ENCODE measurements at places on chromosomes 16 and 17.

- DNase-seq, result no peak
Observed at GRCh38 chr16:46962629-46963028, 10.8 kb downstream of the DNAJA2 start.

GRCh38 chr17:57187391-57187790 lies 68.9 kb upstream of the MSI2 start:
- no peak for DNase-seq

GRCh38 chr17:57264776-57265175 lies 8.5 kb downstream of the MSI2 start:
- no peak for DNase-seq

GRCh38 chr16:71297341-71297634 lies 8.1 kb upstream of the CMTR2 start:
- DNase-seq, result no peak

DNA sequence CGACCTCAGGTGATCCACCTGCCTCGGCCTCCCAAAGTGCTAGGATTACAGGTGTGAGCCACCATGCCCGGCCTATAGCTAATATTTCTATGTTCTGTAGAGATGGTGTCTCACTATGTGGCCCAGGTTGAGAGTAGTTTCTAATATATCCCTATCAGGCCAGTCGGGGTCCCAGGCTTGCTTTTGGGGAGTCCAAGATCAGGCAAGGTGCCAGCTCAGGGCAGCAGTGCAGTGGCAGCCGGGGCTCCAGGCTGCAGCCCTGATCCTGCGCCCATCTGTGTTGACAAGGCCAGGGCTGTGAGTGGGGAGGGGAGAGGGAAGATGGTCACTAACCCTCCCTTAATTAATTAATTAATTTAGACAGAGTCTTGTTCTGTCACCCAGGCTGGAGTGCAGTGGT lies 77.6 kb upstream of the CDC42EP4 start:
- no peak for DNase-seq

- DNase-seq, result no peak
Observed at GRCh38 chr17:45013021-45013997, 38.1 kb downstream of the DCAKD start.

- DNase-seq, result no peak
Observed at GRCh38 chr17:64128787-64129514, 993 bp downstream of the ERN1 start.

DNA sequence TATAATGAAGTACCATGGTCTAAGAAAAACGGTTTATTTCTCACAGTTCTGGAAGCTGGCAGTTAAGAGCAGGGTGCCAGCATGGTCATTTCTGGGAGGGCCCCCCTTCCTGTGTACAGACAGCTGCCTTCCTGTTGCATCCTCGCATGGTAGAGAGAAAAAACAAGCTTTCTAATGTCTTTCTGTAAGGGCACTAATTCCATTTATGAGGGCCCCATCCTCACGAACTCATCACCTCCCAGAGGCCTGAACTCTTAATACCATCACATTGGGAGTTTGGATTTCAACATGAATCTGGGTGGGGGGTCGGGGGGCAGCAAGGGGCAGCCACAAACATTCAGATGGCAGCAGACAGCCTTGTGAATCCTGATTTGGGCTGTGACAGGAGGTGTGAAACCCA lies 149.7 kb downstream of the CCDC182 start:
- no peak for DNase-seq

DNA sequence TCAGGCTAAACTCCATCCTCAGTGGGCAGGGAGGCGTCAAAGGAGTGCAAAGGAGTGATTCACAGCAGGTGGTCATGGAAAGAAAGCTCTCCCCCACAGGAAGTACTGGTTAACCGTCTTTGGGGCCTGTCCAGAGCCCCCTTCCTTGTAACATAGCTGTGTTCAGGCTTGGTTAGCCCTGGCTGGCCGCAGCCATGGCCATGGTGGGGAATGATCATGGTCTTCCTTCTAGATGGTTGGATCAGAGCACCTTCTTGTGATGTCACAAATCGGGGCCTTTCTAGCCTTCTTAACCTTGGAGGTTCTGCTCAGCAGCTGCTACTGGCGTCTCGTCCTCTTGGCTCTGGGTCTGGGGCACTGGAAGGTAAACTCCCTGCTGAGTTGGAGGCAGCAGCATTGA lies 15.8 kb downstream of the NKD1 start:
- DNase-seq, result no peak

DNA sequence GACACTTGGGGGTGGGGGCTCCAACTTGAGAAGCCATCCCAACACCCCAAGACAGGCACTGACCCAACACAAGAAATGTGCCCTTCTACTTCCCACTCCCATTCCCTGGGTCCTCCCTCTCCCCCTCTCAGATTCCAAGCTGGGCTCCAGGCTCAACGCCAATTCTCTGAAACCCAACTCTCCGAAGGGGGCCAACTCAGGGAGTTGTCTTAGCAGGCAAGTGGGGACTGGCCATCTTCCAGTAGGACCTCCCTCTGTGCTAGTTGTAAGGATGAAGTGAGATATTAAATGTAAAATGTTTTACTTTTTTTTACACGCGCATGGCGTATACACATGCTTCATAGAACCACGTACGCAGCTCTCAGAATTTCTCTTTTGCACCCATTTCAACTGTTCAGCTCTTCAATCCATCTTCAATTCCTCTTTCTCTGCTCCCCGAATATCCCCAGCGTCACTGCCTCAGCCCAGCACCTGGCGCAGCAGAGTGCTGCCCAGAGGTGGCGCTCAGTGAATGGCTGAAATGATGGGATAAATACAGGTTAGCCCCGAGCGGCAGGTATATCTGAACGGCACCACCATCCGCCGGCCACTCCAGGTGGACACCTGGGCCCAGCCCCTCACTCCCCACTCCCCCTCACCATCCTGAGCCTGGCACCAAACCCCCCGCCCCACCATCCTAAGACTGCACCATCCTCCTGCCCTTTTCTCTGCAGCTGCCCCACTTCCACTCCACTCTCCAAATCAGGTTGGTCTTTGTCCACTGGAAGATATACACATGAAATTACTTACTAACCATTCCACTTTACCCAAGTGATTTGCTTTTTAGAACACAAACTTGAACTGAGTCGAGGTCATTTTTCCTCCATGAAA lies 43.9 kb upstream of the TNRC6C start:
- DNase-seq, result no peak

DNA sequence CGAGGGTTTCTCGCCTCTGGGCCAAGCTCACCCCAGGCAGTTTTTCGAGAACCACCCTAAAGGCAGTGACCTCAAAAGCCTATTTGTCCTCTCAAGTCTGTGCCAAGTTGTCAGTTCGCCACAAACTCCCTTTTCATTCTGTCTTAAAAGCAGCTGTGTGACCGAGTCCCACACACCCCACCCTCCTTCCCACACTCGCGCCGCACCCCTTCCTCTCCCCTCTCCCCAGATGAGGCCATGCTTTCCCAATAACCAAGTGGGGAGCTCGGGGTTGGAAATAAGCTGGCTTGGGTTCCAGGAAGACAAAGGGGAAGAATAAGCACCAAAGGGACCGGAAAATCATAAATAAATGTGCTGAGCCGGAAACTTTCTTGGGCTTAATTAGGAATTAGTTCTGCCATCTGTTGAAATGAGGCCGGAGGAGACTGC lies 36.7 kb downstream of the GRIN2C start:
- no peak for DNase-seq

DNA sequence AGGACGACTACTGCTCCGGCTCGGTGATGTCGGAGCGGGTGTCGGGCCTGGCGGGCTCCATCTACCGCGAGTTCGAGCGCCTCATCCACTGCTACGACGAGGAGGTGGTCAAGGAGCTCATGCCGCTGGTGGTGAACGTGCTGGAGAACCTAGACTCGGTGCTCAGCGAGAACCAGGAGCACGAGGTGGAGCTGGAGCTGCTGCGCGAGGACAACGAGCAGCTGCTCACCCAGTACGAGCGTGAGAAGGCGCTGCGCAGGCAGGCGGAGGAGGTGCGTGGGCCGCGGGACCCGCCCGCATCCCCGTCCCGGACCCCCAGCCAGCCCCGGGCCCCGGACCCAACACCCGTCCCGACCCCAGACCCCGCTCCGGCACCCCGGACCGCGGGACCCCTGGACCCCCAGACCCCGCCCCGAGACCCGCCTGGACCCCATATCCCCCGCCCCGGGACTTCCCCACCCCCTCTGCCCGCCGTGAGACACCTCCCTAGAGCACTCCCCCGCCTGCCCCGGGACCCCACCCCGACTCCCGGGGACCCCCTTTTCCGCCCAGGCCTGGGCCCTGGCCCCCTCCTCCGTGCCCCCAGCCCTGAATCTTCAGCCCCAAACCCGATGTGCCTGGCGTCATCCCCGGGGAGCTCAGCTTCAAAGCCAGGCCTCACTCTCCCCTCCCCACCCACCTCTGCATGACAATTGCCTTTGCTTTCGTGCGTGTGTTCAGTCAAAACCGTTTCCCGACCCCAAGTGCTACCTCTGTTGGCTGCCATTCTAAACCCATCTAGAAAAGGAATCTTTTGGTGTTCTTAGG lies 594 bp downstream of the MAPK8IP3 start:
- DNase-seq, result no peak

DNA sequence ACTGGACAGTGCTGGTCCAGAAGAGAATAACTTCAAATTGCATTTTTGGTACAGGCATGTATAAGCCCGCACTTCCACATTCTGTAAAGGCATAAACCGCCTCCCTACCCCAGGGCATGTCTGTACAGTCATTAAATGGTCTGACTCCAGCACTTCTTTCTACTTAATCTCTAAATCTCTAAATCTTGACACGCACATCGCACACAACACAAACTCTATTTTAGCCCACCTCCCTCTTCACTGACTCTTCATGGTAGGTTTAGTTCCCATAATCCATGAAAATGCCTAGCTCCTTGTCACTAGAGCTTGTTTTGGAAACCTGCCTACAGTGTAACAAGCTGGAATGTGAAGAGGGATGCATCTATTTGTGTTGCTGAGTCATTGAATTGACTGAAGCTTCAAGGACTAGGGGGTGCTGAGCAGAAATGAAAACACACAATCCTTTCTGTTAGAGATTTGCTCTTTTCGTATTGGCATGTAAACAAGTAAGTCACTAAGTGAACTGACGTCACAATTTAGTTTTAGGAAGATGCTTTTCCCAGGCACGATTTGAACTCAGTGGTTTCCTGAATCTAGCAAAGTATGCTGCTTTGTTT lies 1.6 kb upstream of the DUSP14 start:
- DNase-seq, result no peak

GRCh38 chr17:50691550-50692447 lies 15.9 kb downstream of the ANKRD40 start:
- peak; percentile 6 for DNase-seq

DNA sequence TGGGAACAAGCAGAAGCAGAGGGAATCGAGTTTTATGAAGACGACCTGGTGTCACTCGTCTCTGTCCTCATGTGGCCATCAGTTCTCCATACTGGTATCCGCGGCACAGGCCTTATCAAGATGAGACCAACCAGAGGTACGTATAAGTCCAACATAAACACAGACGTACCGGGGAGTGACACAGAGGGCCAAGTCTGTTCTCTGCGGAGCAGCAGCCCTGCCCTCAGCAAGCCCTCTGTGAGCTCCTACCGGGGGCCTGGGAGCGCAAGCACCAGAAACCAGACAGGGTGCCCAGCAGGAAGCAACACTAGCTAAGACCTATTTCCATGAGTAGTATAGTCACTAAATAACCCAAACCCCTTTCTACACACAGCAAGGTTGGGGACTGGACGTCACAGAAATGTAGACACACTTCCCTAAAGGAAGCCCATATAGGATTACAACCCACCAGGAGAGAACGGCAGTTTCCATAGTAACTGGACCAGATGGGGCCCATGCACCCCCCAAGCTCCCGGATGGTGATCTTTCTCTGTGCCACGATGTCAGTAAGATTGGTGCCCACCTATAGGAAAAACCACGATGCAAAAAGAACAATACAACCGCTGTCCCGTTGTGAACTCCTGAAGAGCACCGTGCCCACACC lies 911 bp downstream of the ARL16 start:
- no peak for DNase-seq

DNA sequence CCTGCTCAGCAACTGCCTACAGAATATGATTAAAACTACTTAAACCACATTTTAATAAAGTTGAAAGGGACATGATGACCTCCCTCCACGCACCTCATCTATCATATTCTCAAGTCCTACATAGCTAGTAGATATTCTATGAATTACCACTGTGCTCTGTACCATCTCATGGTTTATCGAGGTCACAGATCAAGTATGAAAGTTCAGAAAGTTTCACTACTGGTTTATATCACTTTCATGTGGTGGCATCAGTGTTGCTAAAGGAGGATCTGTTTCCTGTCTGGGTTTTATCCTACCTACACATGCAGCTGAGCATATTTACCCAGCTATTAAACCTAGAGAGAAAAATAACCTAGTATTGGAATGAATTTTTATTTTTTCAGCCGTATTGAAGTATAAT lies 214.9 kb upstream of the MON1B start:
- no peak for DNase-seq

DNA sequence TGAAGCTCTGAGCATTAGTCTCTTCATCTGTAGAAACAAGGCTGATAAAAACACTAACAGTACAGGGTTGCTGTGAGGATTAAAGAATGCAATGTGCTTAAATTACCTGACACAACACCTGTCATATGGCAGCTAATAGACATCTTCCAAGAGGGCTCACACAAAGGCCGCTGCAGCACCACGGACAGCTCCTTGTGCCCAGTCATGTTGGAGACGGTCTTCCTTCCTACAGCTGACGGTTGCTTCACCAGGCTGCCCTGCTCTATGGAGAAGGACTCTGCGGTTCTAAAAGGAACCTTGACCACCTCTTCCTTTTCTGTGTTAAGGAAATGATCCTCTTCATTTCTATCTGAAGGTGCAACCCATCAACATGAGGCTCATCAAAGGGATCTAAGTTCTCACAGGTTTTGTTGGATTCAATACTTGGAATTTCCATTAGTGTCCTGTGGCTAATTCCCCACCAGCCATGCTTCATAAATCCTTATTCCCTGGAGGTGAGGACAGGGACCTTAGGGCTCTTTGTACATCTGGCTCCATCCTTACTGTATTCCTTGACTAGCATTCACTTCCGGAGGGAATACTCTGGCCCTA lies 138.9 kb upstream of the CES5A start:
- DNase-seq, result no peak

- no peak for DNase-seq
Observed at GRCh38 chr17:38355251-38355650, 3.6 kb downstream of the SOCS7 start.

GRCh38 chr17:50443505-50443974 lies 17.5 kb downstream of the ACSF2 start:
- DNase-seq, result no peak

DNA sequence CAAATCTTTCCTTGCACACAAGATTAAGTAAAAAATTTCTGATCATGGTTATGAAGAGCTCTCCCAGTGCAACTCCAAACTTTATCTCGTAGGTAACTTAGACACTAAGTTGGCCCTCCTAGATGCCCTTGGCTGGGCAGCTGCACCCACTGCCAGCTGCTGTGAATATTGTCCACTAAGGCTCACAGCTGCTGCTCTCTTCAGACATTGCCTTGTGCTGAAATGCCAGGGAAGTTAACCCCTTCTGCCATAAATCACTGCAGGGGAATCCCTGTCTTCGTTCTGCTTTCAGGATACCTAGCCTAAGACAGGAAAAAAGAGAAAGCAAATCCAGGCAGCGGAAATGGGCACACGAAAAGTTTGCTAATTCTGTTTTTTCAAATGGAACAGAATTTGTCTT lies 106.4 kb downstream of the IRX5 start:
- DNase-seq, result no peak

Data from cerebellar nuclear complex (tissue), 1 donor.